ENCODE measurements at places on chromosomes 6 and 20. TPM values are rescaled to one million over a fixed set of nuclear protein-coding genes. Genes with fewer than 3 reads are reported as not detected.

GRCh38 chr6:135109761-135110160, 55.1 kb upstream of the HBS1L start:
- no peak for DNase-seq

Gene HLA-DRA
- not detected for total RNA-seq

DNA sequence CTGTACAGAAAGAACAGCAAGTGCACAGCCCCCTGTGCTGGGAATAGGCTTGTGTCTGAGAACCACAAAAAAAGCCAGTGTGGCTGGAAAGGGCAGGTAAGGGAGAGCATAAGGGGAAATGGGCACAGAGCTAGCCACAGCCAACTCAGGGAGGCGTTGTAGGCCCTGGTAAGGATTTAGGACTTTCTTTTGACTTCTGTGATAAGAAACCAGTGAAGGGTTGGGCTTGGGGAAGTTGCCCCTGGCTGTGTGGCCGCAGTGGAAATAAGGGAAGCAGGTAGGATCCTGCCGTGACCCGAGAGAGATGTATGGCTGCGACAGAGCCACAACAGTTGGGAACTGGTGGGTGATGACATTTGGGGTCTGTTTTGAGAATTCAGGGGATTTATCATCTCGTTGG, 30.0 kb upstream of the PHACTR2 start:
- no peak for DNase-seq

- DNase-seq: no peak
Measured at GRCh38 chr20:50038574-50038991, 55.8 kb downstream of the SNAI1 start.

Gene C6orf15
- total RNA-seq: 0.29 TPM

DNA sequence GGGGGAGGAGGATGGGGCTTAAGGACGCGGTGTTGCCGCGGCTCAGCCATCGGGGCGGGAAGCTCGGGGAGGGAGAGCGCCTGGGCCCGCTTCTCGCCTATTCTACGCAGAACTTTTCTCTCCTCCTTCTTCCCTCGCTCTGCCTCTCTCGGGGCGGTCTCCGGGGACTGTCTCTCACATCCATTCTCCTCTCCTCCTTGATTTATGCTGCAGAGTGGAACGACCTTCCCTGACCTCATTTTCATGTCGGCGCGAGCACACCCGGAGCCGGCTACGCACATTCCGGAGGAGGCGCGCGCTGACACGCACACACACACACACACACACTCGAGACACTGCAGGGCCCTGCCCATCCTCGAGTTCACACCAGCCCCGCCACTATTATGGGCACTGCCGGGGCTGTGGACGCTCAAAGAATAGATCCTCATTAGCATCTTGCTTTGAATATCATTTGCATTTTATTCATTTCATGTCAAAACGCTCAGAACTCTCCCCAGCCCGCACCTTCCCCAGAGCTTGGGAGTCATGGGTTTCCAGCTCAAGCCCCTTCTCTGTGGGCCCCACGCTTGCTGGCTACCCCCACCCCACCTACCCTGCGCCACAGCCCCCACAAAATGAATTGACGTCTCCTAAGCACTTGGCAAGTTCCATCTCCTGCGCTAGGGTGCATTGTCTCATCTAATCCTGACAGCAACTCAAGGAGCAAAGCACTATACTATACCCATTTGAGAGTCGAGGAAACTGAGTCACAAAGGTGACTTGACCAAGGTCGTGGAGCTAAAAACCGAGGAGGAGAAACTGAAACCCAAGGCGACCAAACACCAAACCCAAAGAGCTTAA, 36.8 kb downstream of the NCR2 start:
- no peak for DNase-seq

DNA sequence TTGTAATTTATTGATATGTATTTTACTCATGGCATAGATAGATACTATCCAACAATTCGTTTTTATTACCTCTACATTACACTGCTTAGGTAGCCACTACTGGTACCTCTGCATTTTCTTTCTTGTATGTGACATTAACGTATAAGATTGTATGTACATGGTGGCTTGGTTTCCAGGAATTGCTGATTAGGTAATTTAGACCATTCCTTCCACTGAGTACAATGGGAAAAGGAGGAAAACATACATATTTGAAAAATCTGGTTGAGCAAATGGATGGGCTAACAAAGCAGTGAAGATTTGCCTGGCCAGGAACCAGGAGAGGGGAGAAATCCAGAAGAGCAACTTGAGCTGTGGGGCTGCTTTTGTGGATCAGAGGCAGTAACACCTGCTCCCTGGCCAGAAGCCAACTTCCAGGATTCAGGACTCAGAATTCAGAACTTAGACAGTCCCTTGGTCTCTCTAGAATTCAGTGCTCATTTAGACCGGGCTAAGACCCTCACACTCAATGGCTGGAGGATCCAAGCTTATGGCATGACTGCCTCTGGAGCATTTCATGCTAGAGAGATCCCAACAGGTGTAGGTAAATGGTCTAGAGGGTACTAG, 17.9 kb upstream of the MICB start:
- no peak for DNase-seq
